NCI-H1092 treated with DMSO at 0.1 percent for 48 hours (cell line): ENCODE measurements at places on chromosomes 12 and 14.

DNA sequence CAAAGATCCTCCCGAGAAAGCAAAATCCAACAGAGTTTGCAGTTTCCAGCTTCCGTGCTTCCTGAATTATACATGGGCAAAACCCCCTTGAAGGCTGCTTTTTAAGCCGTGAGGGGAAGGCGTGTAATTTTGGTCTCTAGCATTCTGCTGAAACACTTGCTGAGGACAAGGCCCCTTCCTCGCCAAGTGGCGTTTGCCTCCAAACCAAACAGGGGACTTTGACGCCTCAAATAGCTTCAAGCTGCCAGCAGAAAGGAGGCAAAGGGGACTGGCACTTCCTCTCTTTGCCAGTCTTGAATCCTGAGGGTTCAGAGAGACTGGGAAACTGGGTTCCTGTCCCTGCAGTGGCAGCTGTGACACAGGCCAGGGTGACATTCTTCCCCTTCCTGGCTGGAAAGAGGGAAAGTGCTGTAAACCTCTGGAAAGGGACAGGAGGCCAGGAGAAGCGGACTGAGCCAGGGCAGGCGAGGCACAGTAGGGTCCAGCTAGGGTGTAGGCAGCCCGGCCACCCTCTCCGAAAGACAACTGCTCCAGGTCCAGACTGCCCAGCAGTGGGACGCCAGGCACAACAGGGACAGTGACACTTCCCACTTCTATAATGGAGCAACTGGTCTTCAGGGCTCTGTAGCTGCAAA lies 96.2 kb upstream of the MED13L start:
- no peak for DNase-seq

DNA sequence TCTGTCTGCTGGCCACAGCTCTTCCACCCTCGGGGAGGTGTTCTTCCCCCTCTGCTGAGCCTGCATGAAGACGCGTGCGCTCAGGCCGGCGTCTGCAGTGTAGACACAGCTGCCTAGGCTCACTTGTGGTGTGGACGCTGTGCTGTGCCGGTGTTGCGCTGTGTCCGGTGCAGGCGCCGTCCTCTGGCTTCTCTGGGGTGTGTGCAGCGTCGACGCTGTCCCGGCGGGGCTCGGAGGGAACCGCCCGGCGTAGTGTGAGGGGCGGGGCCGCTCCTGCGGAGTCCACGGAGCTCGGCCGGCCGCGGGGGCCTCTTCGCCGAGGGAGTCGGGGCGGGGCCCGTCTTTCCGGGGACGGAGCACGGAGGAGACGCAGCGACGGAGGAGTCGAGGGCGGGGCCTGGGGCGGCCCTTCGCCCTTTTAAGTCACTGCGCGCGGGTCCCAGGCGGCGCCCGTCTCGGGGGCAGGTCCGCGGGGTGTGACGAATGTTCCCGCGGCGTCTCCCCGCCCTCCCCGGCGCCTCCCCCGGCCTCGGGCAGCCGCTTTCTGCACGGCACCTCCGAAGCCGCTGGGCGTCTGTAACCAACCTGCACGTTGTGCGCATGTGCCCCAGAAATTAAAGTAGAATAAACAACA lies 45.2 kb downstream of the NOC4L start:
- DNase-seq = no peak

- DNase-seq = no peak
These were observed 42.2 kb downstream of the EP400 start for GRCh38 chr12:131991816-131992430.

DNA sequence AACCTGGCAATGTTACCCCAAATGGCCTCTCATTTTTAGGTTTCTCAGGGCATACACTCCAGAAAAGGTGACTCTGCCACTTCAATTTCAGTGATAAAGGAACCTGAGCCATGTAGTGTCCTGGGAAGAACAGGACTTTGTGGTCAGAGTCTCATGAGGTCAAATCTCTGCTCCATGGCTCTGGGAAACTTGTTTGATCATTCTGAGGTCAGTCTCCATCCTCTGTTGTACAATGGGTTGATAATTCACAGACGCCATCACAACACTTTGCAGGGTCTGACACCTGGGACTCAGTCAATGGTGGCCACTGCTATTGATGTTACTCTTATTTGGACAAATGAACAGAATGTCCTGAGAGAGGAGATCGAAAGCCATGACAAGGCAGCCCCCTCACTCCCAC lies 31.1 kb upstream of the SMOC1 start:
- DNase-seq = no peak

DNA sequence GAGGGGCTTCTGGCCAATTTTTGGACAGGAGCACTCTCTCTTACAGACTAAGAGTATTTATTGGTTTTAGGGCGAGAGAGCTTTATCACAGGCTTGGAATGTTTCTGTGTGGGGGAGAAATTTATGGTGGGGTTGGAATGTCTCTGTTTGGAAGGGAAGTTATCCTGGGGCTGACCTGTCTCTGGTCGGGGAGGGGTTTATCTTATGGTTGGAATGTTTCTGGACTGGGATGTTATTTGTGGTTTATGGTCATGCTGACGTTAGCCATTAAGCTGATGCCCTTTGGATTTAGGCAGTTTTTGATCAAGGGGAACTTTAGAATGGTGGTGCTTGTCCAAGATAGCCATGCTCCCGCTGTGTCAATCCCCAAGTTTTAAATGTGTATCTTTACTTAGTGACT lies 614.8 kb downstream of the DIO2 start:
- DNase-seq = no peak

DNA sequence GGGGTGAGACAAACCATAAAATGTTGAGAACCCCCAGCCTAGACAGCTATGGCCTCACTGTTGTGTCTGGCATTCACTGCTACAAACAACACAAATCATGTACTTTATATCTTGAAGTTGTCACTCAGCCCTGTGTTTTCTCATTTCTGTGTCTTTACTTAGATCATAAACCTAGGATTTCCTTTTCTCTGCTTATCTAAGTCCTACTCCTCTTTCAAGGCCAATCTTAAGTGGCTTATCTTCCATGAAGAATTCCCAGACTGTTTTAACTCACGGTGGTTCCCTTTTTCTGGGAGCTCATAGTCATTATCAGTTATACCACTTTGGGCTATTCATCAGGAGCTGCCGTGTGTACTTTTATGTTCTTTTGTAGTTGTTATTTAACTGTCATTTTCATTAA lies 42.1 kb downstream of the FLRT2 start:
- DNase-seq = no peak

GRCh38 chr14:102028733-102029132 lies 58.1 kb downstream of the HSP90AA1 start:
- no peak for DNase-seq
